Cardiac muscle cell (in vitro differentiated cells and primary cell): ENCODE measurements at places on chromosomes 5 and 9. TPM values are rescaled to one million over a fixed set of nuclear protein-coding genes. Genes with fewer than 3 reads are reported as not detected.

The PCDHB5 gene
- polyA plus RNA-seq = 10.1 and 30.0 TPM in 2 replicates

The LCP2 gene
- polyA plus RNA-seq = not detected in 2 replicates

The PHF24 gene
- polyA plus RNA-seq = 0.95 and 1.4 TPM in 2 replicates

The TOMM5 gene
- polyA plus RNA-seq = 208 and 264 TPM in 2 replicates

The FCN2 gene
- polyA plus RNA-seq = not detected in 2 replicates

The TXNDC15 gene
- polyA plus RNA-seq = 69.4 and 73.5 TPM in 2 replicates

The TEX48 gene
- polyA plus RNA-seq = not detected in 2 replicates

The PHPT1 gene
- 557 and 565 TPM in 2 replicates for polyA plus RNA-seq

The CCL28 gene
- polyA plus RNA-seq = 0.64 TPM in 1 of 2 replicates, not detected in the other

The SYNPO gene
- polyA plus RNA-seq = 0.94 and 1.1 TPM in 2 replicates

The SH3GL2 gene
- not detected in 2 replicates for polyA plus RNA-seq

The TENT4A gene
- polyA plus RNA-seq = 6.7 and 10.9 TPM in 2 replicates

The SPINK13 gene
- 0.59 TPM in 1 of 2 replicates, not detected in the other for polyA plus RNA-seq

The GLIPR2 gene
- polyA plus RNA-seq = 9.2 and 15.1 TPM in 2 replicates
